ENCODE measurements at places on chromosomes 6 and 20. TPM values are rescaled to one million over a fixed set of nuclear protein-coding genes. Genes with fewer than 3 reads are reported as not detected.
A peak's percentile ranks its signal among the peaks of the same experiment; 100 is the strongest.

- DNase-seq, result peak; percentile 79
- H3K27ac ChIP-seq, result no peak overlapping the region
These were observed 41.3 kb downstream of the HLA-DPB1 start for GRCh38 chr6:33116841-33117711.

GRCh38 chr20:6715401-6715941 lies 52.0 kb upstream of the BMP2 start:
- no peak overlapping the region for H3K4me3 ChIP-seq
- no peak for DNase-seq
- peaks cover 11% of the 10 kb centered on the region for H3K4me1 ChIP-seq
- no peak overlapping the region for H3K27ac ChIP-seq
- no peaks in the 10 kb centered on the region for H3K27me3 ChIP-seq
- no peaks in the 10 kb centered on the region for H3K36me3 ChIP-seq

- H3K4me1 ChIP-seq, result no peaks in the 10 kb centered on the region
- peaks cover 26% of the 10 kb centered on the region for H3K36me3 ChIP-seq
- no peak overlapping the region for H3K27ac ChIP-seq
- no peaks in the 10 kb centered on the region for H3K27me3 ChIP-seq
- H3K4me3 ChIP-seq, result no peak overlapping the region
These were observed 24.6 kb downstream of the USP45 start for GRCh38 chr6:99490608-99491007.

- H3K4me3 ChIP-seq, result no peak overlapping the region
- no peaks in the 10 kb centered on the region for H3K27me3 ChIP-seq
- H3K4me1 ChIP-seq, result peaks cover 3% of the 10 kb centered on the region
- H3K27ac ChIP-seq, result no peak overlapping the region
These were observed 169.0 kb downstream of the UST start for GRCh38 chr6:148915810-148916209.

DNA sequence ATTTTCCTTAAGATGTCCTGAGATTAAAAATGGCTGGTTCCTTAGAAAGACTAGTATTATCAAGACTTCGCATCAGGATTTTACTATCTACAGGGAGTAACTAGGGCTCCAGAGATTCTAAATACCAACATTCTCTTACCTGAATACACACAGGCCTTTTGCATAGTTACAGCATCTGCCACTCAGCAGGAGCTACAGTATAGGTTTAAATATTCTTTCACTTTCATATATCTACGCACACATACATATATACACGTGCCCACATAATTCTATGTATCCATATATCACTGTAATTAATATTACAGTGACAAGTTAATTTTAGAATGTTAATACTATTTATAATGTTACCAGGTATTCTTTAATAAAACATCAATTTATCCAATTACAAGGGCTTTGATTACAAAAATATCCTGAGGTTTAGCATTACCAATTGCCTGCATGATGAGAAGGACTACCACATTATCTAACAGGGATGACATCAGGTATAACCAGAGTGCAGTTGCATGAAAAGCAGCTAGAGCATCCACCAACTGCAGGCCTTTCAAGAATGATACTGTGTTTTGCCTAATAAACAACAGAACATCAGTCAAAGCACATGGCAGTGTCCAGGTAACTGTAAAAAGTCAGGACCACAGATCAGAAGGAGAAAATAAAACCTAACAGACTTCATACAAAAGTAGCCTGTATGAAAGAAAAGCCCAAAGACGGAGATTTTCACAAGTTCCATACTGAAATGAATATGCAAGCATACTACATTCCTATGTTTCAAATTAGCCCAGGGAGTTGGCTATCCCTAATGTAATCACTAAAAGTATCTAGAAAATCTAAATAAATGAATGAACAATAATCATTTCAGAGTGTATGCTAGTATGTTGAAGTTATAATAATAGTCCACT lies 268.7 kb downstream of the PTPRK start:
- H3K4me3 ChIP-seq, result no peak overlapping the region
- H3K27me3 ChIP-seq, result no peaks in the 10 kb centered on the region
- no peak for DNase-seq
- H3K36me3 ChIP-seq, result no peaks in the 10 kb centered on the region
- no peak overlapping the region for H3K27ac ChIP-seq
- H3K4me1 ChIP-seq, result peaks cover 1% of the 10 kb centered on the region

DNA sequence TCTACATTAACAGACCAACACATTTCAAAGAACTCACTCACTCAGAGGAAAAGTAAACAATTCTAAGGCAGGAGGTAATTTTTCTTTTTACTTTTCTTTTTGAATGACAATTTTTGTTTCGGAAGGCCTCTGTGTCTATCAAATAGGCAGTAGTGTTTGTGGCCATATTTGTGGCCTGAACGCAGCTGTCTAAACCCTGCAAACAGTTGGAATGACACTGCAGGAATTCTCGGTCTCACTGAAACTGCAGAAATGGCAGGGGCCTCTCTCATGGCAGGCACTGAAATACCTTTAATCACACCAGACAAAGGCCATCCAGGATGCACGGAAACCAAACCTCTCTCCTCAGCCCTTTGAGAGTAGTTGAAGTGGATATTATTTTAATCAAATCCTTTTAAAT lies 30.4 kb downstream of the FYN start:
- peaks cover 24% of the 10 kb centered on the region for H3K4me1 ChIP-seq
- H3K36me3 ChIP-seq, result peaks cover 8% of the 10 kb centered on the region
- H3K27ac ChIP-seq, result peak overlapping the region; percentile 89
- no peak overlapping the region for H3K4me3 ChIP-seq

- no peaks in the 10 kb centered on the region for H3K36me3 ChIP-seq
- H3K27me3 ChIP-seq, result no peaks in the 10 kb centered on the region
- no peaks in the 10 kb centered on the region for H3K4me1 ChIP-seq
- DNase-seq, result no peak
These were observed 154.6 kb upstream of the SOX4 start for GRCh38 chr6:21438986-21439352.

DNA sequence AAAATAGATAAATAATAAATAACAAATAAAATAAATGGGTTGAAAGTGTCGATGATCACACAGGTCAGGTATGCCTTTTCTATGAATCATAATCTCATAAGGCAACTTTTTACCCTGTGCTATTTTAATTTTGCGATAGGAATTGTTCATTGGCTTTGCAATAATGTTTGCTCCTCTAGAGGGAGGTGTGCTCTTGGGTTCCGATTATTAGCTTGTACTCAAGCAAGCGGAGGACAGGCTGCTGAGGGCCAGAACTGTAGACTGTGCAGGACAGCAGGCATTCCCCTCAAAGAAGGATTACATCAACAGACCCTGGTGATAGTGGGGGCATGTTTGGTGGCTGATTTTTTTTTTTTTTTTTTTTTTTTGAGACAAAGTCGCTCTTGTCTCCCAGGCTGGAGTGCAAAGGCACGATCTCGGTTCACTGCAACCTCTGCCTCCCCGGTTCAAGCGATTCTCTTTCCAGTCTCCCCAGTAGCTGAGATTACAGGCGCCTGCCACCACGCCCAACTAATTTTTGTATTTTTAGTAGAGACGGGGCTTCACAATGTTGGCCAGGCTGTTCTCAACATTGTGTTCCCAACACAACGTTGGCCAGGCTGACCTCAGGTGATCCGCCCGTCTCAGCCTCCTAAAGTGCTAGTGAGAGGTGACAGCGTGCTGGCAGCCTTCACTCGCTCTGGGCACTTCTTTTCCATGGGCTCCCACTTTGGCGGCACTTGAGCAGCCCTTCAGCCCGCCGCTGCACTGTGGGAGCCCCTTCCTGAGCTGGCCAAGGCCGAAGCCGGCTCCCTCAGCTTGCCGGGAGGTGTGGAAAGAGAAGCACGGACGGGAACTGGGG lies 35.6 kb downstream of the RIOK1 start:
- peaks cover 4% of the 10 kb centered on the region for H3K4me1 ChIP-seq
- H3K27ac ChIP-seq, result no peak overlapping the region
- no peak overlapping the region for H3K4me3 ChIP-seq
- no peaks in the 10 kb centered on the region for H3K27me3 ChIP-seq

The MEI4 gene
- total RNA-seq, result 0.45 TPM

The LKAAEAR1 gene
- not detected for total RNA-seq

The IL17F gene
- not detected for total RNA-seq

The BMP7 gene
- total RNA-seq, result 45.6 TPM
